ENCODE measurements at places on chromosomes 4 and X. TPM values are rescaled to one million over a fixed set of nuclear protein-coding genes. Genes with fewer than 3 reads are reported as not detected.

The NEK1 gene
- total RNA-seq, result 3.5 TPM

The TXK gene
- total RNA-seq, result 0.28 TPM

The SPACA5B gene
- total RNA-seq, result not detected

The BRS3 gene
- total RNA-seq, result not detected

The TLR10 gene
- not detected for total RNA-seq

The CXCL11 gene
- 0.10 TPM for total RNA-seq

The MAGED2 gene
- total RNA-seq, result 72.5 TPM

The BTC gene
- 0.76 TPM for total RNA-seq

The PRRG1 gene
- 7.4 TPM for total RNA-seq

The FHDC1 gene
- 0.47 TPM for total RNA-seq

The PSAPL1 gene
- total RNA-seq, result 0.10 TPM

The ANKRD50 gene
- total RNA-seq, result 5.4 TPM

The ENPEP gene
- not detected for total RNA-seq

The GPR50 gene
- 0.19 TPM for total RNA-seq

The DAPP1 gene
- total RNA-seq, result not detected

The HELT gene
- total RNA-seq, result not detected

The EOLA1 gene
- 21.3 TPM for total RNA-seq
